CD4-positive, alpha-beta T cell treated with Interferon alpha-2 for 1 hour (primary cell): ENCODE measurements at places on chromosomes 12 and 14.

GRCh38 chr14:70871863-70872677 is 35.2 kb upstream of the PCNX1 start:
- DNase-seq = no peak

DNA sequence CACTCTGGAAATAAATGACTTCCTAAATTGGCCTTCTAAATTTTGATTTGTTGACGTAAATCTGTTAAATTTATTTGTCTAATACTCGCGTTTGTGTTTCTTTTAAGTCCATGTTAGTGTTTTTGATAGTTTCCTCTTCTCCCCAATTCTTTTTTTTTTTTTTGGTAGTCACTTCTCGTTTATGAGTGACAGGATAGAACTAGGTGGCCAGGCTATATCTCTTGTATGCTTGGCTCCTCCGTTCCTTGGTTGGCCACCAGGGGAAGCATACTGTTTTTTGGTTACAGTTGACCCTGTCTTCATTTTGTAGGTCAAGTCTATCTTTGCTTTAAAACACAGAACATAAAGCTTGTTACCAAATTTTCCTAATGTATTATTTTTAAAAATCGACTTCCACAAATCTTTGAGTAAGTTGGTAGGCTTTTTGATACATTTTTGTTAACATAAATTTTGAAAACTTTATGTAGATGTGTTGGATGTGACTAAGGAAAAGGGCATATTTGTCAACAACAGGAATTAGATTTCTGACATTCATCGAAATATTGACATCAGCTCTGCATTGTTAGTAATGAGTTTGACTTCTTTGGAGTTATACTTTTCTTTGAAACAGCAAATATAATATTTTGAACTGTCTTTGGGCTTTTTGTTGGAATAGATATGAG is 2.2 kb downstream of the RCOR1 start:
- peak; percentile 75 for DNase-seq

- DNase-seq = no peak
These were observed 206.6 kb downstream of the MON2 start for GRCh38 chr12:62673028-62673815.

GRCh38 chr12:28975564-28976340 is 173.3 kb upstream of the FAR2 start:
- DNase-seq = no peak

- DNase-seq = no peak
These were observed 31.7 kb downstream of the HIF1A start for GRCh38 chr14:61726778-61727658.

DNA sequence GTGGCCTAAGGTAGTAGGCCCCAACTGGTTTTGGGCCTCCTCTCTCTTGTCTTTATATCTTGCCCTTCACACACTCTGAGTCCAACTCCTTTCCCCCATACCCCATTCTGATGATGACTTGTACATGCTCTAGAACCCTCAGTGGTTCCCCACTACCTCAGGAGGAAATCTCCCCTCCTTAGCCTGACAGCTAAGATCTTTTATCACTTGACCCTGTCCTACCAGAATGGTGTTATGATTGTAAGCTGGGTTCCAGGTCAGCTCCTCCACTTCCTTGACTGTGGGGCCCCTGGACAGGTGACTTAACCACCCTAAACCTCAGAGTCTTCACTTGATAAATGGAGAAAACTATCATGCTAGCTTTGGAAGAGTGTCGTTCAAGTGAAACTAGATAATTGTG is 9.4 kb upstream of the MYL2 start:
- DNase-seq = no peak

GRCh38 chr14:101665478-101666078 is 95.9 kb upstream of the PPP2R5C start:
- peak; percentile 26 for DNase-seq
